Pancreas (tissue), 10 donors: ENCODE measurements at places on chromosomes 16 and 17. TPM values are rescaled to one million over a fixed set of nuclear protein-coding genes. Genes with fewer than 3 reads are reported as not detected.

TMC8 gene
- 1.4 TPM for total RNA-seq

BCL6B gene
- 1.7 TPM for total RNA-seq

PPY gene
- 46.0 TPM for total RNA-seq

DNA sequence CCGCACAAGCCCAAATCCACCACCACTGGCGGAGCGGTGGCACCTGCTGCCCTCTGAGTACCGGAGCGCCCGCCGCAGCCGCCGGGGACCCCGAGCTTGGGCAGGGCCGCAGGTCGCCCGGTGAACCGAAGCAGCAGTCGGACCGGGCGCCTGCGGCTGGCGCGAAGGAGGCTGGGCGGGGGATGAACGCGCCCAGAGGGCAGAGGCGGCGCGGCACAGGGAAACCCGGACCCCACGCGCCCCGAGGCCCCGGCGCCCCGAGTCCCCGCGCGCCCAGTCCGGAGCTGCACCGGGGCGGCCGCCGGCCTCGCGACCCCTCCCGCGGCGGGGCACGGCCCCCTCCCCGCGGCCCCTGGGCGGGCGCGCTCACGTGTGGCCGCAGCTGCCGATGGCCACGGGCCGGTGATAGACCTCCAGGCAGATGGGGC is 393 bp downstream of the RNF166 start:
- H3K27me3 ChIP-seq, result no peaks in the 10 kb centered on the region
- no peaks in the 10 kb centered on the region for H3K4me1 ChIP-seq
- peak overlapping the region; percentile 93 for H3K4me3 ChIP-seq
- H3K27ac ChIP-seq, result peak overlapping the region; percentile 73
- no peaks in the 10 kb centered on the region for H3K36me3 ChIP-seq
- no peak for DNase-seq

DNA sequence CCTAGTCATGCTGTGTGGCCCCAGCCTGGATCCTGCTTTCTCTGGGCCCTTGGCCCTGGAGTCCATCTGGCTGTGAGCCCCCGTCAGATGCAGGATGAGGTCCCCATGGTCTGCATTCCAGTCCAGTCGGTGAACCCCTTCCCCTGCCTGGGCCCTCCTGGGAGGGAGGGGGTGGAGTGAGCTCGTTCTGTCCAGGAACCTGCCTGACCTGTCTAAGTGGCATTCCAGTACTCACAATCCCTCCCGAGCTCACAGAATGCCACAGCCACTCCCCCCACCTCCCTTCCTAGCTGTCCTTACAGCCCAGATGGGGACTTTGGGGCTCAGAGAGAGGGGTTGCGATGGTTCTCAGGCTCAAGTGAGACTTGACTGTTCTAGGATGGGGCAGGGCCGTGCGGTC is 15.5 kb downstream of the SPNS2 start:
- H3K27me3 ChIP-seq, result no peaks in the 10 kb centered on the region
- peak overlapping the region; percentile 73 for H3K27ac ChIP-seq
- H3K4me1 ChIP-seq, result peaks cover 43% of the 10 kb centered on the region
- H3K4me3 ChIP-seq, result no peak overlapping the region
- H3K36me3 ChIP-seq, result no peaks in the 10 kb centered on the region

GRCh38 chr16:74718741-74719610 is 18.3 kb upstream of the MLKL start:
- H3K27me3 ChIP-seq, result no peaks in the 10 kb centered on the region
- H3K4me1 ChIP-seq, result no peaks in the 10 kb centered on the region
- DNase-seq, result no peak
- no peak overlapping the region for H3K27ac ChIP-seq
